Stimulated activated CD4-positive, alpha-beta T cell treated with anti-CD3 and anti-CD28 coated beads, Interleukin-1b, Interleukin-23, amount 100 ng/mL, for 1 hour (primary cell): ENCODE measurements at places on chromosomes 12 and 14.

GRCh38 chr12:42407306-42407705 is 81.3 kb downstream of the PPHLN1 start:
- DNase-seq: no peak

- DNase-seq: no peak
Measured at GRCh38 chr12:91186156-91186555, 3.5 kb upstream of the DCN start.

DNA sequence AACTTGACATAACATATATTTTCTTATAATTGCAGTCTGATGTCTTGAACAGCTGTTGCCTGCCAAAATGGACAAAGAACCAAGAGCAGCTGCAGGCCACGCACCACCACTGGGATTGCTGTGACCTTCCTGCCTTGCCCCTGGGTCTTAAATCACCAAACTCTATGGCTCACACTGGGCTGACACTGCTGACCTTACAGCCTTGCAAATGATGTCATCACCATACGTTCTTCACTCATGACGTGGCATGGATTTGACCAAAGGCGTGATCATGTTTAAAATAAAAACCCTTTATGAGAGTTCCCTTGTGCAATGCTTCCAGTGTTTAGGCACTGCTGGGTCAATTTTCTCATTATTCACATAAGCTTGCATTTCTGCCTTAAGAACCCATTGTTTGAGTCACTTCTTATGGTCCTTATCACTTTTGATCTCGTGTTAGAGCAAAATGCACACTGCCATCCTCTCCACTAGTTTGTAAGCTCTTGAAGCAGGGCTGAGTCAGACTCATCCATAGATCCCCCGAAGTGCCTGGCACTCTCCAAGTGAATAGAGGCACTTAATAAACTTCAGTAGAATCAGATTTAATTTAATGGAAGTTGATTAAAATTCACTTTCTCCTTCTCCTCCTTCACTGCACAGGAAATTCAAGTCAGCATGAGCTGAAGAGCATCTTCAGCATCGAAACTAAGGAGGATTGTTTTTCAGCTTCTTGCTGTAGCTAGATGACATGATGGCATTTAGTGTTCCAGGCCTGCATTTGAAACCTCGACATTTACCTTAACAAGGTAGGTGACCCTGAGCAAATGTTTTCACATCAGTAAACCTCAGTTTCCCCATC is 132.4 kb upstream of the PZP start:
- DNase-seq: no peak

GRCh38 chr14:25836636-25837035 is 761.2 kb downstream of the NOVA1 start:
- DNase-seq: no peak

- no peak for DNase-seq
Measured at GRCh38 chr14:91067186-91067585, 6.7 kb upstream of the RPS6KA5 start.

DNA sequence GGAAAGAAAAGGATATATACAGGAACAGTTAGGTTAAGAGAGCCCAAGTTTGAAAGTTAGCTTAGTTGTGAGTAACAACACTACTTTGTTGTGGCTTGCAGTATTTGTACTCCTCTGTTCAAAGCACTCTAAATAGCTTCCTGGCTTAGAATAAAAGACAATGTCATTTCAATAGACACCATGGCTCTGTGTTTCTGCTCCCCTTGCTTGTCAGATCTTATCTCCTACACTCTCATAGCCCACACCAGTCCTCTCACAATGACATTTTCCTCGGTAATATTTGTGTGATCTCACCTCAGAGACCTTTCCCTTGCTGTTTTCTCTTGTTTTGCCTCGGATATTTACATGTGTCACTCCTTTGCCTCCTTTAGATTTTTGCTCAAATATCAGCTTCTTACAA is 418.4 kb downstream of the MDGA2 start:
- DNase-seq: no peak

GRCh38 chr12:30169839-30170591 is 386.3 kb upstream of the TMTC1 start:
- no peak for DNase-seq
